Endodermal cell (in vitro differentiated cells): ENCODE measurements at places on chromosomes 13 and 19. TPM values are rescaled to one million over a fixed set of nuclear protein-coding genes. Genes with fewer than 3 reads are reported as not detected.
A peak's percentile ranks its signal among the peaks of the same experiment; 100 is the strongest.

The MYH14 gene
- 15.1 and 16.7 TPM in 2 replicates for total RNA-seq

The ZNF507 gene
- total RNA-seq, result 15.4 to 32.7 TPM (median 32.5 TPM) in 3 replicates

- no peak overlapping the region for H3K4me3 ChIP-seq
- DNase-seq, result peak; percentile 56
- H3K36me3 ChIP-seq, result peaks cover 2% of the 10 kb centered on the region
- H3K27me3 ChIP-seq, result peaks cover 11% of the 10 kb centered on the region
Observed at GRCh38 chr19:48633148-48634035, 3.8 kb downstream of the DBP start.

DNA sequence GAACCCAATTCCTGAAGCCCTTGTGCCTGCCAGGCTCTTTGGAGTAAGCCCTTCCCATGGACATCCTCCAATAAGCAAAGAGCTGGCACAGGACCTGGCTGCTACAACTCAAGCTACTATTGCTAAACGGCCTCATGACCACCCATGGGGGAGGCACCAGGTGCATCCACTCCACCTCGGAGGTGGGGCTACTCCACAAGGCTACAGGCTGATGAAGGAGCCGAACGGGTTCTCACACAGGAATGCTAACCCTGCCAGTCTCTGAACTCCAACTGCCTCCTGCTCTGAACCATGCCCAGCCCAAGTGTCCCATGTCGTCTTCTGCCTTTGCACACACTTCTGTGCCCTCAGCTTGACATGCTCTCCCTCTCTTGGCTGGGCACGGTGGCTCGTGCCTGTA, 10.0 kb downstream of the SYMPK start:
- DNase-seq, result no peak
- H3K36me3 ChIP-seq, result peaks cover 64% of the 10 kb centered on the region
- H3K4me1 ChIP-seq, result no peaks in the 10 kb centered on the region
- H3K4me3 ChIP-seq, result no peak overlapping the region

DNA sequence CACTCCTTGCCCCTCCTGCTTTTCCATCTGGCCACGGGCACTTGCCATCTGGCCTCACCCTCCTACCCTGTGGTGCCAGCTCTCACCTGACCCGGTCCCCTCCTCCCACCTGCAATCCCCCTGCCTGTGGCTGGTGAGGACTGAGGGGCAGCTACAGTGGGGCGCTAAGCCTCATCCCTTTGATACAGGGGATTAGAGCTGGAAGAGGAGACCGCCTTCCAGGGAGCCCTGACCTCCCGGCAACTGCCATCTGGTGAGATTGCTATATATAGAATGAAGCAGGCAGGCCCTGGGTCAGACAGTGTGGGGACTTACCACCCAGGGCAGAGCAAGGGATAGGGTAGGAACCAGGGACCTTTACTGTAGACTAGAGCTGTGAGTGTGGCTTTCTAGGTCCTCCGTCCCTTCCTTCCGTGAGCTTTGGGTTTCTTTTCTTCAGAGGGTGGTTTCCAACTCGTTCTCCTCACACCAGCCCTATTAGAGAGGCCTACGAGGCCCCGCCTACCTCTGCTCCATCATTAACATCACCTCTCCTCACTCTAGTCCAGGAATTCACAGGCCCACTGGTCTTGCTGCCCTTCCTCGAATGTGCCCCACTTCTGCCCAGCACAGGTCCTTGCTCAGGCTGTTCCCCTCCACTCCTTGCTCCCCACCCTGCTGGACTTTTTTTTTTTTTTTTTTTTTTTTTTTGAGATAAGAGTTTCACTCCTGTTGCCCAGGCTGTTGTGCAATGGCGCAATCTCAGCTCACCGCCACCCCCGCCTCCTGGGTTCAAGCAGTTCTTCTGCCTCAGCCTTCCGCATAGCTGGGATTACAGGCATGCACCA, 7.7 kb downstream of the KASH5 start:
- no peaks in the 10 kb centered on the region for H3K4me1 ChIP-seq
- peaks cover 9% of the 10 kb centered on the region for H3K27me3 ChIP-seq
- H3K27ac ChIP-seq, result no peak overlapping the region
- DNase-seq, result no peak
- no peak overlapping the region for H3K4me3 ChIP-seq

- H3K36me3 ChIP-seq, result no peaks in the 10 kb centered on the region
- no peaks in the 10 kb centered on the region for H3K4me1 ChIP-seq
- peak overlapping the region; percentile 29 for H3K27ac ChIP-seq
Observed at GRCh38 chr13:51311957-51312520, 27.5 kb upstream of the SERPINE3 start.
